ENCODE measurements at places on chromosomes 1 and 21. TPM values are rescaled to one million over a fixed set of nuclear protein-coding genes. Genes with fewer than 3 reads are reported as not detected.

TMEM200B gene
- polyA plus RNA-seq: not detected

ADAMTSL4 gene
- polyA plus RNA-seq: 0.70 TPM

TSTD1 gene
- polyA plus RNA-seq: 295 TPM

GJC2 gene
- polyA plus RNA-seq: 0.88 TPM

HLCS gene
- polyA plus RNA-seq: 5.9 TPM

S100A12 gene
- polyA plus RNA-seq: 3.4 TPM

ECE1 gene
- polyA plus RNA-seq: 39.1 TPM

FCN3 gene
- not detected for polyA plus RNA-seq

WNT4 gene
- not detected for polyA plus RNA-seq

IL19 gene
- polyA plus RNA-seq: not detected

SPRR5 gene
- polyA plus RNA-seq: not detected

DUSP10 gene
- 37.7 TPM for polyA plus RNA-seq

TPTE gene
- polyA plus RNA-seq: not detected

ADAMTS5 gene
- 0.01 TPM for polyA plus RNA-seq

ERVH48-1 gene
- not detected for polyA plus RNA-seq

KCNH1 gene
- polyA plus RNA-seq: not detected

ARPC5 gene
- 28.3 TPM for polyA plus RNA-seq

MXRA8 gene
- polyA plus RNA-seq: 0.10 TPM

HIVEP3 gene
- 2.0 TPM for polyA plus RNA-seq

ITGB2 gene
- polyA plus RNA-seq: 368 TPM

C1QA gene
- polyA plus RNA-seq: 0.16 TPM

FCRL1 gene
- 953 TPM for polyA plus RNA-seq

AZIN2 gene
- polyA plus RNA-seq: 1.1 TPM

TRABD2B gene
- not detected for polyA plus RNA-seq

YTHDF2 gene
- 35.1 TPM for polyA plus RNA-seq

DUSP23 gene
- 15.8 TPM for polyA plus RNA-seq

BRDT gene
- not detected for polyA plus RNA-seq

PARS2 gene
- polyA plus RNA-seq: 0.25 TPM

SDF4 gene
- polyA plus RNA-seq: 104 TPM

PLA2G2F gene
- polyA plus RNA-seq: not detected

DMBX1 gene
- not detected for polyA plus RNA-seq

DFFB gene
- polyA plus RNA-seq: 21.4 TPM

TDRD5 gene
- polyA plus RNA-seq: not detected

LIPI gene
- polyA plus RNA-seq: not detected

ACADM gene
- polyA plus RNA-seq: 16.4 TPM

AKNAD1 gene
- polyA plus RNA-seq: not detected

AMY1B gene
- polyA plus RNA-seq: 0.16 TPM

ACTL8 gene
- polyA plus RNA-seq: not detected

BCAR3 gene
- 6.7 TPM for polyA plus RNA-seq

IVL gene
- polyA plus RNA-seq: not detected

KCNE2 gene
- polyA plus RNA-seq: not detected

TNFSF18 gene
- polyA plus RNA-seq: not detected
